Left lung (tissue), 14 donors: ENCODE measurements at places on chromosomes 7 and 10. TPM values are rescaled to one million over a fixed set of nuclear protein-coding genes. Genes with fewer than 3 reads are reported as not detected.

DNA sequence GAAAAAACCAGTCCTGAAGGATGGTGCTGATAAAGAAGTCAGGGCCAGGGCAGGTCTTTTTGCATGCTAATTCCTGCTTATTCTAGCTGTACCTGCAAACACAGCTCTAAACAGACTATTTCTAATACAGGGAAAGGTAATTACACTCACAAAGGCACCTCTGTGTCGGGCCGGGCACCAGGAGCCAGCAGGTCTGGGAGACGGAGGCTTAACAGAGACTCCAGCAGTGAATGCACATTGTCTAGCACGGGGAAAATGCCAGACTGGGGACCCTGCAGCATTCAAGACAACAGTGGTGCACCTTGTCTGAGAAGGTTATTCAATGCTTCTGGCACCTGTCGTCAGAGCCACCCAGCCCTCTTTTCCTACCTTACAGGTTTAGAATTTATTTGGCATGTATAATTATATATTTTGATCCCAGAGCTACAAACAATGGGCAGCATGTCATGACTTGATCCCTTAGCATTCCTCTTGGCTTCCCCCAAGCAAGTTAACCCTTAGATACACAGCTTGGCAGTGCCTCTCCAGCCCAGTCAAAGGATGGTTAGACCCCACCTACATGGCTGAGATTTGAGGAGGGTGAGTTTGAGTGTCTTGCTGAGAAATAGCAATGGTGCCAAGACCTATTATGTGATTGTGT lies 185.2 kb downstream of the SLC25A13 start:
- H3K4me3 ChIP-seq: no peak overlapping the region
- H3K4me1 ChIP-seq: no peaks in the 10 kb centered on the region
- no peak overlapping the region for H3K27ac ChIP-seq
- no peaks in the 10 kb centered on the region for H3K27me3 ChIP-seq
- no peaks in the 10 kb centered on the region for H3K36me3 ChIP-seq

Gene HOXA2
- 0.61 TPM for total RNA-seq

- no peaks in the 10 kb centered on the region for H3K36me3 ChIP-seq
- no peak for DNase-seq
- H3K4me3 ChIP-seq: no peak overlapping the region
- peaks cover 8% of the 10 kb centered on the region for H3K4me1 ChIP-seq
- H3K27me3 ChIP-seq: no peaks in the 10 kb centered on the region
- H3K27ac ChIP-seq: no peak overlapping the region
These were observed 86.6 kb downstream of the ABLIM1 start for GRCh38 chr10:114571316-114571999.

DNA sequence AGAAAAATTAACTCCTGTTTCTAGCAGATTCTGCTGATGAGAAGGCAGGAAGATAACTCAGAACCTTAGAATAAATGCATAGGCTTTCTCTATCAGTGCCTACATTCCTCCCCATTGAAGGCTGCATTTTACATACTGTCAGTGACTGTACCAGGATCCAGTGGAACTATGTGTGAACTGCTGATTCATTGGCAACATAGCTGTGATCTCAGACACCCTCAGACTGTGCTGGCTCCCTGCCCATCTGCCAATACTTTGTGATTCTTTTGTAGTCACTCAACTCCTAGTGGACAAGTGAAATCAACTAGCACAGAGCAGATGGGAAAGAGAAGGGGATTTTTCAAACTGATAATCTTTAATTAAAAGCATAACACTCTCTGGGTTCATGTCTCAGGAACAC lies 375.8 kb downstream of the MDFIC start:
- no peaks in the 10 kb centered on the region for H3K36me3 ChIP-seq
- H3K4me3 ChIP-seq: no peak overlapping the region
- DNase-seq: no peak
- no peaks in the 10 kb centered on the region for H3K4me1 ChIP-seq
- H3K27ac ChIP-seq: no peak overlapping the region
- H3K27me3 ChIP-seq: no peaks in the 10 kb centered on the region

DNA sequence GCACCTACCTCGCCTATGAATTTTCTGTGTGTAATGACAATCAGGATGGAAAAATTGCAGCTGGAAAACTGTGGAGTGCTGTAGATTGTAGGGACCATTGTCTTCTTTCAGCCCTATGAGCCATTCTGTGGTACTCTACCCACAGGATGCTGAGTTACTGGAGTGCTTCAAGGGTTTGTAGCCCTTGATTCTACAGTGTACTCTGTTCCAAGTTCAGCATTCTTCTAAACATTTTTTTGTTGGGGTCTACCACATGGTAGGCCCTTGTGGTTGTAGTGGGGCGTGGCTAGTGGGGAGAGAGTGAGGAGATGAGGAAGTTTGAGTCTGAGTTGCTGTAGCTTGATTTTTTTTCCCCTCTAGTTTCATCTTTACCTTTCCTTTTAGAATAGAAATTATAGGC lies 33.5 kb downstream of the REEP3 start:
- peak; percentile 52 for DNase-seq
- no peaks in the 10 kb centered on the region for H3K27me3 ChIP-seq
- H3K36me3 ChIP-seq: no peaks in the 10 kb centered on the region
- no peaks in the 10 kb centered on the region for H3K4me1 ChIP-seq
- H3K4me3 ChIP-seq: no peak overlapping the region

- H3K27me3 ChIP-seq: no peaks in the 10 kb centered on the region
- no peaks in the 10 kb centered on the region for H3K4me1 ChIP-seq
- no peak overlapping the region for H3K4me3 ChIP-seq
- H3K36me3 ChIP-seq: no peaks in the 10 kb centered on the region
- no peak overlapping the region for H3K27ac ChIP-seq
- no peak for DNase-seq
These were observed 52.8 kb downstream of the DDC start for GRCh38 chr7:50512384-50512783.

Gene TMEM72
- total RNA-seq: 0.23 TPM

DNA sequence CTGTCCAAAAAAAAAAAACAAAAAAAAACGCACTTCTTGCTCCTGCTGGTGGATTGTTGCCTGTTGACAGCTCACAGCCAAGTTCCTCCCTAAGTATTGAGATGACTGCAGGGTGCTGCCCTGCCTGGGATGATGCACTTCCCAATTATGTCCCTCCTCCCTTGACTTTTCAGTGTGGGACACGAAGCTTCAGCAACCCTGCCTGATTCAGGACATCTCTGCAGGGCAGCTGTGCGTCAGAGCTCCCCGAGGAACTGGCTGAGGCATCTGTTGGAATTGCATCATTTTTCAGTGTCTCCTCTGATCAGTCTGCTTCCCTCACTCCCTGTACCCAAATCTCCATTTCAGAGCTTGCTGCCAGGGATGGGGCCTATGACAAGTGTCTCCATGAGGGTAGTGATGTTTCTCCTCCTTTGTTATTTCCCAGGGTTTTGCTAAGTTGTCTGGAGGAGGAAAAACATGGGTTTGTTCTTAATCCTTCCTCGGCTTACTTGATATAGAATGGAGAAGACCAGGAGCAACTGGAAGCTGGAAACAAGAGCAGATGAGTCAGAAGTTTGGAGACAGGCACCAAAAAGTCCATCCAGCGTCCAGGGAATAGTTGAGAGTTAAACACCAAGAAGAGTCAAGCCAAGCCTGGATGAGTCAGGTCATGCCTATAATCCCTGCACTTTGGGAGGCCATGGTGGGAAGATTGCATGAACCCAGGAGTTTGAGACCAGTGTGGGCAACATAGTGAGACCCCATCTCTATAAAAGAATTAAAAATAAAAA lies 355.1 kb downstream of the GALNT17 start:
- no peak overlapping the region for H3K4me3 ChIP-seq
- no peaks in the 10 kb centered on the region for H3K27me3 ChIP-seq
- H3K4me1 ChIP-seq: no peaks in the 10 kb centered on the region

GRCh38 chr7:4763794-4764185 lies 11.6 kb upstream of the AP5Z1 start:
- H3K27ac ChIP-seq: no peak overlapping the region
- no peaks in the 10 kb centered on the region for H3K36me3 ChIP-seq
- DNase-seq: no peak

DNA sequence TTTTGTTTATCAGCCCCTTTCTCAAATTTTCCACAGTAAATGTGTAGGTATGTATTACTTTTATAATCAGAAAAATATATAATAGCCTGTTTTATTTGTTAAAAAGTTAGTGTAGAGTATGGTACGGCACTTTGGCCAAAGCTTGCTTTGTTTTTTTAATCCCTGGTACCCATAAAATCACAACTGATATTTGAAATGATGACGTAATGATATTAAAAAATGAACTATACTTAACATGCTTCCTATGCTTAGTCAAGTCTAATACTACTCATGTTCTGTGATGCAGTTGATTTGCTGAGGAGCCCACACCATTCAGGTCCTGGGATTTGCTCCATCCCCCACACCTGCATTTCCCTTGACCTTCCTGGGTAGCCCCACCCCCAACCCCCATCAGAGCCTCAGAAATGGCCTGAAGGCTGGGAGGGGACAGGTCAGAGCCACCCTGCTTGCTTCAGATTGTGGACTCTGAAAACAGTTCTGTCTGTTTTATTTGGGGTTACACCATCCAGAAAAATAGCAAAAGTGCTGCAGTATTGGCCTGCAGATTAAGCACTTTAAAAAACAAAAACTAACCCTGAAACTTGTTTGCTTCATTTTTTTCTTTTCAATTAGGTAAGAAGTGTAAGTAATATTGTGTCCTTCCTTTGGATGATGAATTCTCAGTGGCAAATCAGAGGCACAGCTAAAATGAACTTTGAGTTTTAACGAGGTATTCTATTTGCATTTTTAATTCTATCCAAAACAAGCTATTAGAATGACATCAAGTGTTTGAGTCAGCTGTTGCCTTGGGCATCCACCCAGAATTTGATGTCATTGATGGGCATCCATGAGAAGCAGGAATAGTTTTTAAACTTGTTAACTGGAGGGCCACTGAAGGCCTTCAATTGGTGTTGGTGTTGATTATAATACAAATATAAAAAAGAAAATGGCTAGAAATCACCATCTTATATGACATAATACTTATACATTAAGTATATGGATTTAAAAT lies 23.3 kb downstream of the PLCE1 start:
- DNase-seq: no peak
- no peaks in the 10 kb centered on the region for H3K4me1 ChIP-seq
- no peak overlapping the region for H3K27ac ChIP-seq
- no peak overlapping the region for H3K4me3 ChIP-seq
- no peaks in the 10 kb centered on the region for H3K36me3 ChIP-seq

DNA sequence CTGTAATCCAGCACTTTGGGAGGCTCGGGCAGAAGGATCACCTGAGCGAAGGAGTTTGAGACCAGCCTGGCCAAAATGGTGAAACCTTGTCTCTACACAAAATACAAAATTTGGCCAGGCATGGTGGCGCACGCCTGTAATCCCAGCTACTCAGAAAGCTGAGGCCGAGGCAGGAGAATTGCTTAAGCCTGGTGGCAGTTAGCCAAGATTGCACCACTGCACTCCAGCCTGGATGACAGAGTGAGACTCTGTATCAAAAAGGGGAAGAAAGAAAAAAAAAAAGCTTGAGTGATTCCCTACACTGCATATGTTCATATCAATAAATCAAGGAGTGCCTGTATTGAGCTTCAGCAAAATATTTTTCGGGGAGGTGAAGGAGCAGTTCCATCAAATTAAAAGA lies 45.8 kb upstream of the SRRM3 start:
- H3K4me1 ChIP-seq: peaks cover 9% of the 10 kb centered on the region
- DNase-seq: no peak
- no peaks in the 10 kb centered on the region for H3K27me3 ChIP-seq
- no peak overlapping the region for H3K27ac ChIP-seq
- H3K36me3 ChIP-seq: no peaks in the 10 kb centered on the region

- no peak overlapping the region for H3K27ac ChIP-seq
- H3K4me3 ChIP-seq: no peak overlapping the region
- H3K36me3 ChIP-seq: no peaks in the 10 kb centered on the region
- no peaks in the 10 kb centered on the region for H3K4me1 ChIP-seq
These were observed 239.0 kb downstream of the DIP2C start for GRCh38 chr10:450463-450862.

DNA sequence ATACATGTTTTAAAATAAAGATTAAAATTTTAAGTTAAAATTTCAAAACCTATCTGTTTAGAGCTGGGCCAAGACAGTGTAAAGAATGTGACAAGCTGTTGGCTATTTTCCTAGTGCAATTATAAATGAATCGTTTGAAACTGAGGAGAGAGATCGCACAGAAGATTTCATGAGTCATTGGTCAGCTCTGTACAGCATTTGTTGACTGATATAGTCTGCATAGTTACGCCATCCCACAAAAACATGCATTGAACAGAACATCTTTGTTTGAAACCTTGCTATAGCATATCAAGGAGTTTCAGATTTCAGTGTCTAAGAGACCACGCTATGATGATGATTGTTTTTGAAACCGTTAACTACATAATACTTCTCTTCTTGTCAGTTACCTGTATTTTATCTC lies 1.3 kb upstream of the C10orf67 start:
- peaks cover 48% of the 10 kb centered on the region for H3K27me3 ChIP-seq
- peaks cover 5% of the 10 kb centered on the region for H3K4me1 ChIP-seq
- no peak overlapping the region for H3K27ac ChIP-seq
- no peak for DNase-seq
- H3K36me3 ChIP-seq: no peaks in the 10 kb centered on the region
- no peak overlapping the region for H3K4me3 ChIP-seq

GRCh38 chr7:23539494-23539907 lies 7.7 kb upstream of the TRA2A start:
- H3K27ac ChIP-seq: no peak overlapping the region
- H3K36me3 ChIP-seq: no peaks in the 10 kb centered on the region
- no peak overlapping the region for H3K4me3 ChIP-seq

- H3K4me3 ChIP-seq: no peak overlapping the region
- no peak overlapping the region for H3K27ac ChIP-seq
These were observed 322.5 kb upstream of the ZMIZ1 start for GRCh38 chr10:78746155-78746763.

DNA sequence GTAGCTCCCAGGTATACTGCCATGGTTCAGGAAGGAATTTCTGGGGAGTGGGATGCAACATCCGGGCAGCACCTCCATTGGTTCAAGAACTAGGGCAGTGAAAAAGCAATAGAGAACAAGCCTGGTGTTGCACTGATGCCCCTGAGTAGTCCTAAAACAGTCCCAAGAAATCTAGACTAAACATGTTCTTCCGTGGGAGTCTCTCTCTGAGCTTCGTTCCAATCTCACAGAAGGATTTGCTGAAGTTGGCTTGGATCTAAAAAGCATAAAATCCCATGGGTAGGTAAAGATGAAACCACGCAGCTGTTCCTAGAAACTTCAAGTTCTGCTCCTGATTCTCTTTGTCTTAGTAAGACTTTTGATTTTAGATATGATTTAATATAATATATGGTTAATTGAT lies 154.5 kb downstream of the PLXDC2 start:
- no peaks in the 10 kb centered on the region for H3K36me3 ChIP-seq
- H3K27ac ChIP-seq: no peak overlapping the region
- H3K27me3 ChIP-seq: no peaks in the 10 kb centered on the region
- no peak for DNase-seq
- H3K4me1 ChIP-seq: peaks cover 5% of the 10 kb centered on the region
- H3K4me3 ChIP-seq: no peak overlapping the region

Gene PHYHIPL
- total RNA-seq: not detected

Gene TMEM229A
- total RNA-seq: 0.17 TPM

DNA sequence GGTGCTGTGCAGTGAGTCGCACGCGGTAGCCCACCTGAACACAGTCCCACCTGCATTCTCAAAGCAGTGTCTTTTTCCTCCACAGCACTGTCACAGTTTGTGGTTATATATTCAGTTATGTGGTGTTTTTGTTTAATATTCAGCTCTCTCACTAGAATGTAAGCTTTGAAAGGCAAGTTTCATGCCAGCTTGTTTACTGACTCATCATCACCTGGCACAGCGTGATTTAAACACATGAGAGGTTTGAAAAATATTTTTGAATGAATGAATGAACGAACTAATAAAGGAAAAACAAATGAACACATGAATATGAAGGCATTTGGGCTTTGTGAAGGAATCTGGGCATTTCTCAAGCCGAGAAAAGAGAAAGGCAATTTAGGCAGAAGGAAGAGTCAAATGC lies 51.9 kb upstream of the TM9SF3 start:
- no peak overlapping the region for H3K4me3 ChIP-seq
- H3K4me1 ChIP-seq: peaks cover 8% of the 10 kb centered on the region
- no peak overlapping the region for H3K27ac ChIP-seq
- no peak for DNase-seq

Gene VWDE
- total RNA-seq: 4.3 TPM
